ENCODE measurements at places on chromosomes 4 and X.
A peak's percentile ranks its signal among the peaks of the same experiment; 100 is the strongest.

DNA sequence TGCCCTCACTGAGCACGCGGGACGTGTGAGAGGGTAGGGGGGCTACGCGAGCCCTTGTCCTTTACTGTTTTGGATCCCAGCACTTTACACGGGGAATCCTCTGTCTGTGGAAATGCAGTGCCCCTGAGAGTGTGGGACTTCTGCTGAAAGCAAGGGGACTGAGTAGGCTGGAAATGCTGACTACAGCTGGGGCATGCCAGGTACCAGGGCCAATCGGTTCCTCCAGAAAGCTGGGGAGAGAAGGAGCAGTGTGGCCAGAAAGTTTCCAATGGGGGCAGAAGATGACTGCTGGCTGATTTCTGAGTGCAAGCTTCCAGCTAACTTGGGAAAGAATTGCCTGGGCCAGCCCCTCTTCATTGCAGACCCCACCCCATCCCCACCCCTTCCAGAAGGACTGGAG lies 1.5 kb downstream of the NHSL2 start:
- DNase-seq = no peak

GRCh38 chrX:6917666-6918065 lies 229.8 kb upstream of the STS start:
- no peak for DNase-seq

DNA sequence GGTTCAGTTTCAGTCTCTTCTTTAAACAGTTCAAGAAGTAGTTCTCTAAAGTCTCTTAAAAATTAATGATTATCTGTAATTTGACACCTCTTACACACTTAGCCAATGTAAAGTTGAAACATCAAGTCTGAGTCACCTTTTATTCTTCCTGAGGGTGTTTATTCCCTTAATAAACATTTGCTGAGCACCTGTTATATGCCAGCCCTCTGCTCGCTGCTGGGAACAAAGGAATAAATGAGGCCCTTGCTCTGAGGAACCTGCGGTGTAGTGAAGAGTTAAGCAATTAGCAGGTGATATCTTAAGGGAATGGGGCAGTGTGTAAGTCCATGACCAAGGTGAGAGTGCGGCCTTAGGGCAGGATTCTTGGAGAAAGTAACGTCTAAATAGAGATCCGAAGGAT lies 5.2 kb upstream of the NDNF start:
- DNase-seq = no peak

DNA sequence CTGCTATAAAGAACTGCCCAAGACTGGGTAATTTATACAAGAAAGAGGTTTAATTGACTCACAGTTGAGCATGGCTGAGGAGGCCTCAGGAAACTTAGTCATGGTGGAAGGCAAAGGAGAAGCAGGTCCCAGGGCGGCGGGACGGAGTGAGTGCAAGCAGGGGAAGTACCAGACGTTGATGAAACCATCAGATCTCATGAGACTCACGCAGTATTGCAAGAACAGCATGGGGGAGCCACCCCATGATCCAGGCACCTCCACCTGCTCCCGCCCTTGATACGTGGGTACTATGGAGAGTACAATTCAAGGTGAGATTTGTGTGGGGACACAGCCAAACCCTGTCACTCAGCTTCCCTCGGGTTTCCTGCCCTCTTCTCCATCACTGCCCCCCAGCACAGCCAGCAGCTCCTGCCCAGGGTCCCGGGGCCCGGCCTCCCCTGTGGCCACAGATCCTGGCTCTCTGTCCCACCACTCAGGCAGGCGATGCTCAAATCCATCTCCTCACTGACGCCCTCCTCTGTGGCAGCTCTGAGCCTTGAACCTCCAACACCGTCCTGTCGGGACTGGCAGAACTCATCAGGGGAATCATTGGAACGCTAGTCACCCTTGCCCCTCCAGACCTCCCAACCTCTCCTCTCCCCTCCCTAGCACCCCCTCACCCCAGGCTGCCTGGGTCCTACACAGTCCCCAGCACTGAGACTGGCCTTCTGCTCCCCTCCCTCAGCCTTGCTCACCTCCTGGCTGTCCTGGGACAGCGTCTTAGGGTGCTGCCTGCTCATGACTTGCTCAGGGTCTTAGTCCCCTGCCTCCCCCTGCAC lies 37.6 kb downstream of the FGFRL1 start:
- peak; percentile 22 for DNase-seq

DNA sequence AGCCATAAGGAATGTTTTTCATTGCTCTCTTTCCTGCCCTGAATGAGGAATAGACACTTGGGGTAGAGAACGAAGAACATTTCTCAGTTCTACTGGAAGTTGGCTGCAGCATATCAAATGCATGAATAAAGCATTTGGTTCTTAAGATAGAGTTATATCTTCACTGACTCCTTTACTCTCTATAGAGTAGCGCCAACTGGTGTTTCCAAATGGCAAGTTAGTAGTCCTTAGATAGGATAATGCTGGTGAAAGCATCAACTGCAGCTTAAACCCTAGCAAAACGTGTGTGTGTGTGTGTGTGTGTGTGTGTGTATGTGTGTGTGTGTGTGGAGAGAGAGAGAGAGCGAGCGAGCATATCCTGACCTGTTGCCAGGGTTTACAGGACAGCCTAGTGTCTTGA lies 62.2 kb upstream of the FRMPD4 start:
- no peak for DNase-seq

- no peak for DNase-seq
Measured at GRCh38 chrX:13836575-13836974, 19.7 kb upstream of the GPM6B start.

GRCh38 chr4:110629780-110630687 lies 7.2 kb upstream of the PITX2 start:
- no peak for DNase-seq

Data from D341Med (cell line).